PC-9 (cell line): ENCODE measurements at places on chromosomes 1 and 21. TPM values are rescaled to one million over a fixed set of nuclear protein-coding genes. Genes with fewer than 3 reads are reported as not detected.

GRCh38 chr1:18899363-18900049, 2.8 kb downstream of the ALDH4A1 start:
- DNase-seq, result no peak
- H3K27ac ChIP-seq, result no peak overlapping the region
- no peaks in the 10 kb centered on the region for H3K27me3 ChIP-seq
- no peaks in the 10 kb centered on the region for H3K36me3 ChIP-seq
- H3K4me3 ChIP-seq, result no peak overlapping the region

- H3K4me3 ChIP-seq, result no peak overlapping the region
- no peak overlapping the region for H3K27ac ChIP-seq
- no peaks in the 10 kb centered on the region for H3K36me3 ChIP-seq
- H3K4me1 ChIP-seq, result no peaks in the 10 kb centered on the region
- DNase-seq, result no peak
Measured at GRCh38 chr1:174265282-174265681, 106.0 kb downstream of the RABGAP1L start.

- H3K4me3 ChIP-seq, result no peak overlapping the region
- H3K27ac ChIP-seq, result no peak overlapping the region
- no peaks in the 10 kb centered on the region for H3K36me3 ChIP-seq
- H3K27me3 ChIP-seq, result no peaks in the 10 kb centered on the region
- H3K4me1 ChIP-seq, result peaks cover 63% of the 10 kb centered on the region
- DNase-seq, result no peak
Measured at GRCh38 chr1:115112496-115113375, 23.4 kb upstream of the TSPAN2 start.

DNA sequence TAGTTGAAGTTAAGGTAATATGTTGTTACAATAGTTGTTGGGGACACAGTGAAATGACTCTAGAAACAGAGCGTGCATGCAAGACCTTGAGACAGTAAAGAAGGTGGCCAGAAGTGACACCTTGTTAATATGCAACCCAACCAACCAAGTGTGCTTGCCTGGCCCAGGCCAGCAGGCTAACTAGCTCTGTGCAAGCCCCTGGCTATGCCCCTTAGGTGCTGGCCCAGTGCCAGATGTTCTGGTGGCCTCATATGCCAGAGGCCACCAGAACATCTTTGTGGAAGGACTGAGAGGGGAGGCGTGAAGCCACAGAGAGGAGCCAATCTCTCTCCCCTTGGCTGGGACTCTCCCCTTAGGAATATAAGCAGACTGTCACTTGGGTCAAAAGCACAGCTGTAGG, 111.2 kb upstream of the JUN start:
- H3K36me3 ChIP-seq, result no peaks in the 10 kb centered on the region
- H3K27me3 ChIP-seq, result no peaks in the 10 kb centered on the region
- no peak overlapping the region for H3K27ac ChIP-seq

DNA sequence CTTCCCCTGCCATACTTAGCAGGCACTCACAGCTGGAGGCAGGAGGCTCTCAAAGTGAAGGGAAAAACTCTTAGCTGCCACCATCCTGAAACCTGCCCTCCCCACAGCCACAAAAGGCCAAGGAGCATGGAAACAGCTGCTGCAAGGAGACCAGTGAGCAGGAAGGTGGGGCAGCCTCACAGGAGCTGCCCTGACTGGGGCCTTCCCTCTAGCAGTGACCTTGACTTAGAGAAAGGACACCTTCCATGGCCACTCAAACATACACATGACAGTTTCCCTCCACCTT, 126.3 kb downstream of the HIVEP3 start:
- no peaks in the 10 kb centered on the region for H3K27me3 ChIP-seq
- no peaks in the 10 kb centered on the region for H3K36me3 ChIP-seq
- H3K27ac ChIP-seq, result no peak overlapping the region
- DNase-seq, result no peak

DNA sequence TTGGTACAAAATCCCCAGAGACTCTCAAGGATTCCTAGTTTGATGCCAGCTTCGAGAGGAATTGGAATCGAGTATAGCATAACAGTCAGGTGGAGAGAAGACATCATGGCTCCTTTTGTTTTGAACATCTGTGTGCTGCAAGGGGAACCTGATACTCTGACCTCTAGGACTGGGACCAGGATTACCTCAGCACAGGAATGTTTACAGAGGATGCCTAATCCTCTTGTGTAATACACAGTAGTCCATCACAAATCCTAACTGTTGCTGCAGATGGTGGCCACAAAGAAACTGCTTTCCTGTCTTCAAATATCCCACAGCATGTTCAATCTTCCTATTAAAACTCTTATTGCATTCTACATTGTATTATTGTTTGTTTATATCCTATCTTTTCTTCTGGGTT, 111.8 kb upstream of the PRMT6 start:
- no peaks in the 10 kb centered on the region for H3K27me3 ChIP-seq
- no peaks in the 10 kb centered on the region for H3K36me3 ChIP-seq
- H3K27ac ChIP-seq, result no peak overlapping the region
- no peaks in the 10 kb centered on the region for H3K4me1 ChIP-seq
- no peak overlapping the region for H3K4me3 ChIP-seq

DNA sequence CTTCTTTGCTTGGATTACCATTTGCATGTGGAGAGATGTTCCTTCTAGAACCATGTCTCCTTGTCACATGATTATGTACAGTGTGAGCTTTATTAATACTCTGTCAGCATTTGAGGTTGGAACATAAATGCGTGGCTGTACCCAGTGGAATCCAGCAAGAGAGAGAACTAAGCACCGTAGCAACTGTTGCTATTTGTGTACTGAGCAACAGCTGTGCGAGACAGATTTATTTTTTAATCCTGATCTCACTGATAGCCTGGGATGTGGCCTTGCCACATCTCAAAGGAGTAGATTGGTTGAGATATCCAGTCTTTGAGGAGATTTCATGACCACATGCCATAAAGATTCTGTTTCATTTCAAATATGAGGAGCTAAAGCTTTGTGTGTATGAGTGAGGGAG, 43.4 kb downstream of the KIF1B start:
- no peak overlapping the region for H3K27ac ChIP-seq
- no peaks in the 10 kb centered on the region for H3K27me3 ChIP-seq
- H3K36me3 ChIP-seq, result no peaks in the 10 kb centered on the region
- no peak overlapping the region for H3K4me3 ChIP-seq
- no peaks in the 10 kb centered on the region for H3K4me1 ChIP-seq

DNA sequence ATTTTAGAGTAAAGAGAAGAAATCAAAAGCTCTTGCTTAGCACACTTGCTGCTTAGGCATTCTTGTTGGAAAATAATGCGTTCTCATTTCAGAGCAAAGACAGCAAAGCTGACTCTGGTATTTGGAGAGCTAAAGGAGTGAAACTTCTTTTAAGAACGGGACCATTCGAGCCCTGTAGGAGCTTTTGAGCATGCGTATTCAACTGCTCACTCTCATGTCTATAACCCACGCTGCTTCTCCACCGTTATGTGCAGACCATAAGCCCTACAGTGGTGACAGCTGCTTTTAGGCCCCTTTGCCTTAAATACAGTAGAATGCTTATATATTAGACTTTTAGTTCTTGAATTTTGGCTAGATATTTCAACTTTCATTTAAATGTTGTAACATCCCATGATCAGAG, 214.2 kb upstream of the CACYBP start:
- peaks cover 27% of the 10 kb centered on the region for H3K4me1 ChIP-seq
- no peak for DNase-seq
- no peak overlapping the region for H3K27ac ChIP-seq
- no peak overlapping the region for H3K4me3 ChIP-seq

DNA sequence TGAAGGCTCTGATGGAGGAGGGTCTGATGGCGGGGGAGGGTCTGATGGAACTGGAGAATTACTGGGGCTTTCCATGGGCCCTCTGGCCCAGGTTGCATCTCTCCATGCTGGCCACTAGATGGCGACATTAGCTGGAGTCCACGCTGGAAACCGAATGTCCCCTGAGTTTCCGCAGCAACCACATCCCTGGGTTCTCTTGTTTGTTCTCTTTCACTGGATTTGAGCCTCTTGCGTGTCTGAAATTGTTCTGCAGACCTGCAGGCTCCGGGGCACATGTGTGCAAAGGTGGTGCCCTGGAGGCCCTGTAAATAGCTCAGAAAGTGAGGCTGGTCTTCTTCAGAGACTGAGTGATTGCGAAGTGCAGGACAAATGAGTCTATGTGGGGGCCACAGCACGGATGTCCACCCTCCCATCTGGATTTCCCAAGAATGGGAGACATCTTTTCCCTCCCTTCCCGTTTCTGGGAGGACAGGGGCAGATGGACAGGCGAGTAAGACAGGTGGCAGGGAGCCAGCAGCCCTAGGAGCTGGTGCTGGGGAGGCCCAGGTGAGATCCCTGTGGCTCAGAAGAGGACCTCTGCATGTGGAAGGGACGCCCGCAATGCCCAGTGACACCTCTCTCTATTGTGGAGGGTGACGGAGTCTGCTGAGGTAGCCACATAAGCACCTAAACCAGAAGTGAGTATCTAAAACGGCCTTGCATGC, 73.2 kb upstream of the ABCG1 start:
- H3K36me3 ChIP-seq, result no peaks in the 10 kb centered on the region
- no peaks in the 10 kb centered on the region for H3K4me1 ChIP-seq
- H3K27me3 ChIP-seq, result no peaks in the 10 kb centered on the region
- H3K4me3 ChIP-seq, result no peak overlapping the region
- H3K27ac ChIP-seq, result no peak overlapping the region

GRCh38 chr21:41871293-41872030, 7.7 kb downstream of the PRDM15 start:
- no peak overlapping the region for H3K4me3 ChIP-seq
- no peak for DNase-seq
- H3K27me3 ChIP-seq, result no peaks in the 10 kb centered on the region
- H3K36me3 ChIP-seq, result no peaks in the 10 kb centered on the region

DNA sequence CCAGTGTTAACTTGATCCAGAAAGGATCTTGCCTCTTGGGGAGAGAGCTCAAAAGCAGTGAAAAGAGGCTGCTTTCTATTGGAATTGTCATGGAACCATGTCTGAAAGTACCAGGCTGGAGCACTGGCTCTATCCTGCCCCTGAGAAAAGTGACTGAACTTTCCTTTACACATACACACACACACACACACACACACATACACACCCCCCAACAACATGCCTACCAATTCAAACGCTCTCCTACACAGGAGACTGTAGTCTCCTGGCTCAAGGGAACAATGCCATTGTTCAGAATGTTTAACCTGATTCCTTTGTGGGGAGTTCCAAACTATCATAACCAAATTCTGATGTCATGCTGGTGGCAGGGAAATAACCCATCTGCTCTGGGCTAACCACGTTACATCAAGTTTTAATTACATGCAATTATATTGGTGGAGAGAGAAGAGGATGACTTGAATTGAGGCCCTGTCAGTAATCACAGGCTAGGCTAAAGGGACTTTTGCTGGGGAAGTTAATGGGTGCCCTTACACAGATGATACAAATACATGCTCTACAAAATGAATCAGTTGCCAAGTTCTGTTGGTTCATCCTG, 52.3 kb upstream of the DUSP10 start:
- no peak for DNase-seq
- no peaks in the 10 kb centered on the region for H3K36me3 ChIP-seq
- no peak overlapping the region for H3K27ac ChIP-seq

GRCh38 chr1:38839363-38839762, 20.2 kb downstream of the RRAGC start:
- H3K4me3 ChIP-seq, result no peak overlapping the region
- H3K27ac ChIP-seq, result no peak overlapping the region
- no peaks in the 10 kb centered on the region for H3K4me1 ChIP-seq
- no peaks in the 10 kb centered on the region for H3K27me3 ChIP-seq
- DNase-seq, result no peak
- 0 out of 2 replicates have a peak, but pooled peaks cover 10% of the 10 kb centered on the region for H3K36me3 ChIP-seq

GRCh38 chr1:84763912-84764680, 73.8 kb upstream of the SSX2IP start:
- no peak overlapping the region for H3K4me3 ChIP-seq
- no peaks in the 10 kb centered on the region for H3K36me3 ChIP-seq
- no peaks in the 10 kb centered on the region for H3K27me3 ChIP-seq

DNA sequence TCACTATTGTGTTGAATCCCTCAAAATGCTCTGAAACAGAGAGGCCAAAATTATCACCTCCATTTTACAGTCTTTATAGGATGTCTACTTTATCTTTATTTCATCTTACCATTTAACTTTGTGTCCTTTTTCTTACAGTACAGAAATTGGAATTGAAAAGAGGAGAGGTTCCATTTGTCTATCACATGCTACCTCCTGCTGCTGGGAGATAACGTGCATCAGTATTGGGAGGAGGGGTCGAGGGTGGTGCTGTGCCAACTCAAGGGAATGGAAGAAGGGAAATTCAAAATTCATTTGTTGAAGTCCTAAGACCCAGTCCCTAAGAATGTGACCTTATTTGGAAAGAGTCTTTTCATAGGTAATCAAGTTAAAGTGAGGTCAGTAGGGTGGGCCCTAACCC, 85.3 kb downstream of the HHIPL2 start:
- H3K27me3 ChIP-seq, result no peaks in the 10 kb centered on the region
- no peak overlapping the region for H3K27ac ChIP-seq

- no peaks in the 10 kb centered on the region for H3K36me3 ChIP-seq
- no peaks in the 10 kb centered on the region for H3K27me3 ChIP-seq
- no peak for DNase-seq
- no peak overlapping the region for H3K27ac ChIP-seq
Measured at GRCh38 chr21:27112186-27112585, 145.3 kb upstream of the ADAMTS5 start.

DNA sequence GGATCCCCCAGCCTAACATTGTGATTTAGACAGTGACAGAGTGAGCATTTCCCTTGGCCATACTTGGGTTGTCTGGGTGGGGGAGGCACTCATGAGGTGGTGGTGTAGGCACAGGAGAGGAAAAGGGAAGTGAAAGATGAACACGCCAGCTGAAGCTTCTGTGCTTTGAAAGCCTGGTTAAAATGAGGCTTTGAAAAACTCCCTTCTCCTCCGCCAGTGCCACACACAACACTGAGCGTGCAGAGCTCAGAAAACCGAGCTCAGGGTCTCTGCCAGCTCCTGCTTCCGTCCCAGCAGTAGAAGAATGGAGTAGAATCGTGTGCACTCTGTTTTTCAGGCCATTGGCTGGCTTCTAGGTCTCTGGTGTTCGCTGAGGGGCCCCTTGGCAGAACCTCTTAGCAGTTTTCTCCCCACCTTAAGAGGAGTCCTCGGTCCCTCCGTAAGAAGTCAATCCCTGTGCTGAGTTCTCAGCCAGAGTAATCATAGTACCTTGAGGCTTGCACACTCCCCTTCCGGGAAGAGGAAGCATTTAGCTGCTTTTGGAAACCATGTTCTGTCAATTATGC, 12.9 kb downstream of the PLEKHM2 start:
- H3K36me3 ChIP-seq, result no peaks in the 10 kb centered on the region
- DNase-seq, result no peak
- no peaks in the 10 kb centered on the region for H3K4me1 ChIP-seq
- H3K27ac ChIP-seq, result no peak overlapping the region
- H3K4me3 ChIP-seq, result no peak overlapping the region
- H3K27me3 ChIP-seq, result no peaks in the 10 kb centered on the region

- no peaks in the 10 kb centered on the region for H3K27me3 ChIP-seq
- H3K27ac ChIP-seq, result no peak overlapping the region
- no peak for DNase-seq
- H3K4me3 ChIP-seq, result no peak overlapping the region
- no peaks in the 10 kb centered on the region for H3K36me3 ChIP-seq
Measured at GRCh38 chr1:184823080-184823479, 68.4 kb upstream of the EDEM3 start.

CATSPERE gene
- 0.30 and 1.2 TPM in 2 replicates for total RNA-seq

LYPD8 gene
- 0.74 and 1.4 TPM in 2 replicates for total RNA-seq

SFN gene
- total RNA-seq, result 326 and 355 TPM in 2 replicates

KIFAP3 gene
- total RNA-seq, result 9.7 and 13.5 TPM in 2 replicates

DMRTA2 gene
- total RNA-seq, result not detected in 2 replicates

CA14 gene
- total RNA-seq, result 0.95 and 1.7 TPM in 2 replicates

USH2A gene
- not detected in 2 replicates for total RNA-seq

CCDC17 gene
- 5.6 and 6.6 TPM in 2 replicates for total RNA-seq

CHRM3 gene
- 3.2 and 6.1 TPM in 2 replicates for total RNA-seq

OLFML2B gene
- 0.50 TPM in 1 of 2 replicates, not detected in the other for total RNA-seq

FCRL5 gene
- total RNA-seq, result not detected in 2 replicates

GNPAT gene
- 21.8 and 22.3 TPM in 2 replicates for total RNA-seq

ZNF436 gene
- 12.2 and 14.0 TPM in 2 replicates for total RNA-seq

F11R gene
- total RNA-seq, result 99.9 and 117 TPM in 2 replicates
